Left cardiac atrium (tissue), 4 donors: ENCODE measurements at places on chromosomes 3 and 15. TPM values are rescaled to one million over a fixed set of nuclear protein-coding genes. Genes with fewer than 3 reads are reported as not detected.
A peak's percentile ranks its signal among the peaks of the same experiment; 100 is the strongest.

- DNase-seq, result no peak
Measured at GRCh38 chr3:195570344-195570743, 13.4 kb downstream of the APOD start.

DNA sequence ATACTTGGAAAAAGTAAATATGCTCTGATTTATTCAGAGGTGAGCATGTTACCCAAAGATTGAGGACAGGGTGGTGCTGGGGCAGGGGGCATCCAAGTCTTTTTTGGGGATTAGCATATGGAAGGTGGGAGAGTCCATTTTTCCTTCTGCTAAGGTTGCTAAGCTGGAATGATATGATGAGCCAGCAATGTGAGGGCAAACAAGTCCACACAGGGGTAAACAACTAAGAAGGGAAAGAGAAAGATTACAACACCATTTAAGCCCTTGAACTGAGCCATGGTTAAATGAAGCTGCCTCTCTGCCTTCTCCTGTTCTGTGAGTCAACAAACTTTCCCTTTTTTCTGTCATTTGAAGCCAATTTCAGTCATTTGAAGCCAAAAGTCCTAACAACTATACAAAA is 89.0 kb downstream of the RPL22L1 start:
- DNase-seq, result no peak

GRCh38 chr3:15286022-15286421 is 46.4 kb downstream of the SH3BP5 start:
- DNase-seq, result no peak

CNTN3 gene
- total RNA-seq, result 3.0 TPM

CEP97 gene
- total RNA-seq, result 6.1 TPM

GRM2 gene
- 0.15 TPM for total RNA-seq

DNA sequence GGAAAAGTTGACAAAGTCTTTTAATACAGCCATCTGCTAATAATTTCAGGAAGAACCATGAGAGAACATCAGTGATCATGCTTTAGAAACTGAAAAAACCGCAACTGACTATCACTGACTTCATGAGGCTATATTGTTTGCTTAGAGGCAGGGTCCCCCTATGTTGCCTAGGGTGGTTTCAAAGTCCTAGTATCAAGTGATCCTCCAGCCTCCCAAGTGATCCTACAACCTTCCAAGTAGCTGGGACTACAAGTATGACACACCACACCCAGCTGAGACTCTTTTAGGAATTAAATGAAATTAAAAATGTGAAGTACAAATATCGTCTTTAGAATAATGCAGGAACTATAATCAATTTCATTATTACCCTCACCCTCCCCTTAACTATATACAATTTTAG is 58.3 kb upstream of the CSPG5 start:
- DNase-seq, result no peak

DNA sequence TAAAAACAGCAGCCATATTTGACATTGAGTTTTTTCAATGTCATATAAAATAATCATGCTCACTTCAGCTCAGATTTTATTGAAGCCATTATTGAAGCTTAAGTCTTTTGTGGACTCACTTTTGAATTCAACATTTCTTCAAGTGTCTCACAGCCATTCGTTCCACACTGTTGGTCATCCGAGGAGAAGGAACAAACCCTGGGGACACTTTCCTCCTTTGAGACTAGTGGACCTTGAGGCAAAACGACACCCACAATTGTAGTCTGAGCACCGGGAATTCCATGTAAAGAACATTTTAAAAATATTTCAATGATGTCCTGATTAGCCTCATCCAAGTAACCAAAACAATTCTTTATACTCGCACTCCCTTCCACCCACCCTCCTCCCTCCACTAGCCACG is 174.7 kb downstream of the CD47 start:
- DNase-seq, result no peak

C3orf49 gene
- not detected for total RNA-seq

DNA sequence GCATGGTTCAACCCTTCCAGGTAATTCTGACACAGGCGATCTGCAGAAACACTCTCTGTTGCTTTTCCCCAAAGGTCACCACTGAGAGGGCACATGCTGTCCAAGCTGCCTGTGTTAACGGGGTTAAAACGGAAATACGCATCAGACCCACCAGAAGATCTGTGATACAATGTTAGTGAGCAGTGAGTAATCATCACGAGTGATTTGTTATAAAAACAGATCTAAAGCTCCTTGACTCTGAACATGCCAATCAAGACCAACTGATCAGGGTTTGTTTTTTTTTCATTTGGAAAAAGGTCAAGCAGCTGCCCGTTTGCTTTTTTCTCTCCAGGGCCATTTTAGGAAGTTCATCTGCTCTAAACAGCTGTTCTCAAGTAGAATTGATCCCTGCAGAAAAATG is 43.2 kb downstream of the FGF12 start:
- no peak for DNase-seq

PPP1R14D gene
- not detected for total RNA-seq

GOLGA8G gene
- not detected for total RNA-seq

DNA sequence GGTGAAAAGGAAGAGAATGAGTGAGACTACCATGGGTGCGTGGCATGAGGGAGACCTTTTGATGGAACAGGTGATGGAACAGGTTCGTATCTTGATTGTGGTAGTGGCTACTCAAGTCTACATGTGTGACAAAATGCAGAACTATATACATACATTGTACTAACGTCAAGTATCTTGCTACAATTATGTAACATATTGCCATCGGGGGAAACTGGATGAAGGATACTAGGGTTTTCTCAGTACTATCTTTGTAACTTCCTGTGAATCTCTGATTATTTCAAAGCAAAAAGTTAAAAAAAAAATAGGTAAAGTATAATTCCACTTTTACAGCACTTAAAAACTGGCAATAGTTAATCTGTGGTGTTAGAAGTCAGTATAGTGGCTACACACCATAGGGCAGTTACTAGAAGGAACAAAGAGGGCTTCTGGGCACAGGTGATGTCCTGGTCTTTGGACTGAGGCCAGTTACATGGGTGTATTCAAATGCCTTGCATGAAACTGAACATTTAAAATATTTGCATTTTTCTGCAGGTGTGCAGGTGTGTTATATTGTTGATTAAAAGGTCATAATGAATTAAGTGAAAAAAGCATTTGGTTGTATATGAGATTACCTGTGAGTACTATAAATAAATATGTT is 61.4 kb downstream of the LRRK1 start:
- no peak for DNase-seq

- DNase-seq, result no peak
Measured at GRCh38 chr15:41891226-41891625, 2.6 kb downstream of the SPTBN5 start.

ZNF385D gene
- total RNA-seq, result 7.4 TPM

DNA sequence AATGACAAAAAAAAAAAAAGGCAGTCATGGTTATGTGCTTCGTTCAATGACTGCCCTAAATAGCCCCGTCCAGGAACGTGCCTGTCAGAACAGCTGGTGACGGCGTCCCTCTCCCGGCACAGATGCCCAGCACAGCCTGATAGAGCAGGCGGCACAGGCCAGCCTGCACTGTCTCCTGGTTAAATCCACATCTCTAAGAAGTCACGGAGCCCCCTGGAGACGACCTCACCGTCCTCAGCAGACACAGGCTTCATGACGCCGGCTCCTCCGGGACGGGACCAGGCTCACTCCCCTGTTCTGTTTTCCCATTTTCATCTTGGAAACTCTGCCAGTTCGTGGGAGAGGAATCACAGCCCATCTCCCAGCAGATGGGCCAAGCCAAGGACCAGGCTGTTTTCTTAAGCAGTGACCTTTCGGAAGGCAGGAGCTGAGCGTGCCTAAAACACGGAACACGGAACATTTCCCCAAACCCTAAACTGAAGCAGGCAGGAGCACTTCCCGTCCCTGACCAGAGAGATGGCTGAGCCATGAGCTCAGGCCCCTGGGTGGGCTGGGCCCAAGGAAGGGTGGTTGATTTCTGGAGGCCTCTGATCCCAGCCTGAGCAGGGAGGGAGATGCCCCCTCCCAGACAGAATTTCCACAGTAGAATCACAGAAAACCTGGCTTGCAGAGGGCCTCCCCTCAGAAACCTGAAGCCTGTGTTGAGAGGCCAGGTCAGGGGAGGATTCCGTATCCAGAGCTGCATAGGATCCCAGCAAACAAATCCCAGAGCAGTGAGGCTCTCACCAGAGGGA is 35.9 kb downstream of the ADCY5 start:
- DNase-seq, result peak; percentile 59

KCNMB2 gene
- 7.8 TPM for total RNA-seq

C3orf85 gene
- not detected for total RNA-seq

DNA sequence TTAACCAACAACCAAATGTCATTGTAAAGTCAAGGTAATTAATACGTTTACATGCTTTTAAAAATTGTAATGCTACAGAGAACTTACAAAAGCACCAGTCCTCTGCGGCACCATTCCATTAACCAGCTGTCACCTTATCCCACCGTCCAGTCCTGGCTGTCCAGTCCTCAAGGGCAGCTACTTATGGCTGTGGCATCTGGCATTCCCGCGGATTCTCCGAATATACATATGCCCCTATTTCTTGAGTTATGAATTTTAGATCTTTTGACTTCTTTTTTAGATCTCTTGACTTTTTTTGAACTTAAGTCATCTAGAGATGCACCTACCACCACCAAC is 382 bp upstream of the POMGNT2 start:
- DNase-seq, result no peak

GRCh38 chr3:182220471-182220870 is 508.7 kb downstream of the SOX2 start:
- no peak for DNase-seq

- DNase-seq, result no peak
Measured at GRCh38 chr3:190089711-190090110, 31.0 kb downstream of the P3H2 start.

- DNase-seq, result no peak
Measured at GRCh38 chr3:134034005-134034785, 4.5 kb upstream of the SLCO2A1 start.

- no peak for DNase-seq
Measured at GRCh38 chr3:29468187-29468586, 187.3 kb downstream of the RBMS3 start.
